Hindlimb muscle (tissue), 1 donor: ENCODE measurements at places on chromosomes 5 and 9.
A peak's percentile ranks its signal among the peaks of the same experiment; 100 is the strongest.

- DNase-seq, result no peak
Measured at GRCh38 chr9:13568841-13569601, 289.5 kb upstream of the MPDZ start.

DNA sequence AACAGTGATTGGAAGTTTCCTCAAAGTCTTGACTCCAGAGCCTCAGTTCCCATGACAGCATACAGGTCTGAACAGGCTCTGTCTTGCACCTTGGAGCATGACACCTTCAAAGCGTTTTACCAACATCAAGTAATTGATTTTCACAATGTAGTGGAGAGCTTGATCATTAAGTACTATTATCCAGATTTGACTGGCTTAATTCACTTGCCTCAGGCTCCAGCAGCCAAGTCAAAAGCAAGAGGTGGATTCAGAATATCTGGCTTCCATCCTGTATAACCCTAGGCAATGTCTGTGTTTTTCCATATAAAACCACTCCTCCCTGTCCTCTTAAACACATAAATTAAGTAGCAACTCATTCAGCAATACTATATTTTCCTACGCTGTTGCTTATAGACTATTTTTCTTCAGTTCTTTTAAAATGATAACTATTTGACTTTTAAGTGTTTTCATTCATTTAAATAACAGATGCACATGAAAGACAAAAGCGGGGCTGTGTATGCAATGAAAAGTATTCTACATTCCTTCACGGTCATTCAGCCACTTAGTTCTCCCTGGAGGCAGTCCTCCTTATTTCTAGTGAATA lies 150.8 kb upstream of the RANBP3L start:
- peak; percentile 26 for DNase-seq

GRCh38 chr9:88653911-88654310 lies 118.9 kb downstream of the NXNL2 start:
- DNase-seq, result no peak

DNA sequence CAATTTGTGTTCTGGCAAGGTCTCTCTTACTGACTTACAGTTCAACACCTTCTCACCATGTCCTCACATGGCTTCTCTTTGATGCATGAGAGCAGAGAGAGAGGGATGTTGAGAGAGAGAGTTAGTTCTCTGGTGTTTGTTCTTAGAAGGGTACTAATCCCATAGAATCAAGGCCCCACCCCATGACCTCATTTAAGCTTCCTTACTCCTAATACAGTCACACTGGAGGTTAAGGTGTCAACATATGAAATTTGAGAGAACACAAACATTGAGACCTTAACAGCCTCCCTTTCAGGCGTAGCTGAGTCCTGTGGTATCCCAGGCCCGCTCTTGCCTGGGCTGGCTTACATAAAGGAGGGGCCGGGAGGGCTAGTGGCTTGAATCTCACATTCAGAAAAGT lies 10.6 kb upstream of the SEMA6A start:
- no peak for DNase-seq

- no peak for DNase-seq
Measured at GRCh38 chr5:72922422-72922821, 33.4 kb upstream of the FCHO2 start.

DNA sequence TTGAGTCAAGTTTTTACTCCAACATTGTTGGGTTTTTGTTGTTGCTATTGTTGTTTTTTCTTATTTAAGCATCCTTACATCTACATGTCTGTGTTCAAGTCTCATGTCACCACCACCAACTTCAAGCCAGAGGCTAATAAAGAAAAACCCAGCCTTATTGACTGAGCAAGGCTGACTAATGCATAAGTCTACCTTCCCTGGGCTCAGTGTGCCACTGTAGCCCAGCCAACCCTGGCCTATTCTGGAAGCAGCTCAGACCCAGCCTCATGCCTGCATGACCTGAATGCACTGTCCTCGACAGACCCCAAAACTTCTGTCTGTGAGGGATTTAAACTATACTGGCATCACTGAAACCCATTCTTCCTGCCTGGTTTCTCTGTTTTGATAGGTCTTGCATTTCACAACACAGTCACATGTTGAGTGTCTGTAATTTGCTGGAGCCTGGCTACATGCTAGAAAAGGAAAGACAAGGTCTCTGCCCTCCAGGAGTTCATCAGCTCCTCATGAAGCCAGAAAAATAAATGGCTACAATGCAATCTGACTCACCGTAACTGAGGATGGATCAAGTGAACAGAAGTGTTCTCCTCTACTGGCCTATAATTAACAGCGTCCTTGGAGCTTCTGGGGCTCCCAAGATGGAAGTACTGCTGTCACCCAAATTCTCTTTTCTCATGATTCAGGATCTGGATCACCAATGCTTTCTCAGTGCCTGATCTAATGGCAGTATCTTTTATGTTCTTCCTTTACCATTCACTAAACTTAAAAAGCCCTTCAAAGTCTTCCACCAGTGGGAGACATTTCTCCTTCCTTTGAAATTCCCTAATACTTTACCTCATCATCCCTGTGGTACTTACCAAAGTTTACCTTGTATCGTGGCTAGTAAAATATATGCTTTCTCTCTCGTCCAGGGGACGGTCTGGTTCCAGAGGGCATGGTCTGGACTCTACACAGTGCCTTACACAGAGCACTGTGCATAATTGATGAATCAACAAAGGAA lies 103.9 kb upstream of the IFNE start:
- no peak for DNase-seq

- no peak for DNase-seq
Measured at GRCh38 chr5:77751328-77752023, 24.7 kb downstream of the TBCA start.

DNA sequence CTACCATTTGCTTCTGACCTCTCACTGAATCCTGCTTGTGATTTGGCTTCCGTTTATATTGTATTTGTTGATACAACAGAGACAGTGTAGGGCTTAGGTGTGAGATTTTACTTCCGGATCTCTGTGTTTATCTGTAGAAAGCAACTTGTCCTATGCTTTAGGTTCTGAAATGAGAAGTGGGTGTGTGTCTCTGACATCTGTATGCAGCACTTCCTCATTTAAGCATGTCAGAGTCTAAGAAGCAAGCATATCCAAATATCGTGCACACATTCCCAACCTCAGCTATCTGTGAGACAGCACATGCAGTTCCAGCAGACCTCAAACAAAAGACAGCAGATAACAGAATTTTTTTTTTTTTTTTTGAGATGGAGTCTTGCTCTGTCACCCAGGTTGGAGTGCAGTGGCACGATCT lies 16.3 kb downstream of the KLF9 start:
- DNase-seq, result no peak

- no peak for DNase-seq
Measured at GRCh38 chr5:17396247-17396646, 101.8 kb upstream of the TAF11L2 start.

GRCh38 chr5:104080646-104081175 lies 518.1 kb upstream of the NUDT12 start:
- no peak for DNase-seq

DNA sequence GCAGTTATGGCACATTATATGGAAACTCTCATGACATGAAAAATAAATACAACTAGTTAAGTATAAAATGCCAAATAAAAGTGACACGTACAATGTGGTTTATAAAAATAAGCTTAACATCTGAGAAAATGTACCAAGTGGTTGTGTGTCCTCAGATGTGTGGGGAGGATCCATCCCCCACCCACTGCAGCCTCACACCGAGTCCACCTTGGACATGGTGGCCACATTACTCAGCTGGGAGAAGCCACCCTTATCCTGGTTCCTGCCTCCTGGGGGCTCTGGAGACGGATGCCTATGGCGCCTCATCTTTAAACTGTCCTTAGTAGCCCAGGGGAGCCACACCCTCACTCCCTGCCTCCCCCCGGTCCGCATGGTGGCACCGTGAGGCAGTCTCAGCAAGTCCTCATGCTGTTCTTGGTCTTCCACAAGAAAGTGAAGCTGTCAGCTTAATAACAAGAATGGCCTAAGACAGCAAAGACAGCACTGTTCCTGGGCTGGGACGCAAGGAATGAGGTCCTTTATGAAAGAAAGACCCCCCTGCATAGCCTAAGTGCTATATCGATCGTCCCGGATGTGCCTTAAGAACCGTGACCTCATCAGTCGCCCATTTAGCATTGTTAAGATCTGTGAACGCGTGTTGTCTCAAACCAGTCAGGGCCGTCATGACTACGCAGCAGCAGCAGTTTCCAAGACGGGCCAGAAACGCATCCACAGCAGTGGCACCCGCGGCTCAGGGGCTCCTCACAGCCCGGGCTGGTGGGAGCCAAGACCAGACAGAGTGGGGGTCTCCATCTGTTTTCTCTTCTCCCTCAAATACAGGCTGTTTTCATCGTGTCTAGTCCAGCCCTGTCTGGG lies 56.4 kb downstream of the IPPK start:
- DNase-seq, result no peak

DNA sequence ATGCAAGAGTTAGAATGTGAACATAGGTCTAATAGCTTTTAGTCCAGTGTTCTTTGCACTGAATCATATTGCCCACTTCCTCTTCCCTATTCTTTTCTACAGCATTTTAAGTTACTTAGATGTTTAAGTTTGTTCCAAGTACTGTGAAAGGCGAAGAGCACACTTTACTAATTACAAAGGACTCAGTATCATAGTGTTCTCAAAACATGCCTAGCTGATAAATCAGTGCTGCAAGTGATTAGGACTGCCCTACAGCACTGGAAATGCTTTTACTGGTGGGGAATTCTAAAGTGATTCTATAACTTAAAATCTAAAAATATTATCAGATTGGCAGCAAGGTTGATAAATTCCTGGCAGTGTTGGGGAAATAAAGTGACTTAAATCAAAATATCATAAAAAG lies 177.9 kb upstream of the KCNN2 start:
- no peak for DNase-seq

DNA sequence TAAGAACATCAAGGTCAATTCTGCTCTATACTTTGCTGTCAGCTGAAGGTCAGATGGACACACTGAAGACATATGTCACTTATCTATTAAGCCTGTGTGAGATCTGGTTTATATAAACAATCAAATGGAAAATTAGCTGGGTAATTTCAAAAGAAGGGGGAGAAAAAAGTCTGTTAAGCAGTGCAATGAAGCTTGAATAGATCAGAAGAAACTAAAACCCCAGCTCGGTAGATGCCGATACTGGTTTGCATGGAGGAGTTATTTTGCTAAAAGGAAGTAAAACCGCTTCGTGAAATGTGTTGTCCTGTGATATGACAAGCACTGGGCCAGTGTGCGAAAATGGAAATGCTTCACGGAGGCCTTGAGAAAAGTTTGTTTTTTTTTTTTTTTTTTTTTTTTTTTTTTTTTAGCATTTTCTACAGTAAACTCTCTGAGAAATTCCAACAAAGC lies 148.8 kb downstream of the MEF2C start:
- DNase-seq, result no peak

GRCh38 chr9:2655411-2655901 lies 33.9 kb downstream of the VLDLR start:
- no peak for DNase-seq

- DNase-seq, result no peak
Measured at GRCh38 chr5:142716963-142717362, 31.1 kb upstream of the FGF1 start.

DNA sequence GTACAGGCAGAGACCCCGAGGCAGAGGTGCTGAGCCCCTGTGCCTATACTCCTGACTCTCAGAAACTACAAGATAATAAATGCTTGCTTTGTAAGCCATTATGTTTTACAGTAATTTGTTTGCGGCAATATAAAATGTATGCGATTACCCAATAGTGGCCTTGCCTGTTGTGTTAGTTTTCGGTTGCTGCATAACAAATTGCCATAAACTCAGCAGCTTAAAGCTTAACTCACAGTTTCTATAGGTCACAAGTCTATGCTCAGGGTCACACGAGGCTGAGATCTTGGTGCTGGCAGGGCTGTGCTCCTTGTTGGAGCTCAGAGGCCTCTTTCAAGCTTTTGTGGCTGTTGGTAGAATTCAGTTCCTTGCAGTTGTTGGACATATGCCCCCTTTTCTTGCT lies 114.8 kb downstream of the COL23A1 start:
- no peak for DNase-seq

GRCh38 chr5:177116631-177117373 lies 16.8 kb upstream of the NSD1 start:
- peak; percentile 86 for DNase-seq

DNA sequence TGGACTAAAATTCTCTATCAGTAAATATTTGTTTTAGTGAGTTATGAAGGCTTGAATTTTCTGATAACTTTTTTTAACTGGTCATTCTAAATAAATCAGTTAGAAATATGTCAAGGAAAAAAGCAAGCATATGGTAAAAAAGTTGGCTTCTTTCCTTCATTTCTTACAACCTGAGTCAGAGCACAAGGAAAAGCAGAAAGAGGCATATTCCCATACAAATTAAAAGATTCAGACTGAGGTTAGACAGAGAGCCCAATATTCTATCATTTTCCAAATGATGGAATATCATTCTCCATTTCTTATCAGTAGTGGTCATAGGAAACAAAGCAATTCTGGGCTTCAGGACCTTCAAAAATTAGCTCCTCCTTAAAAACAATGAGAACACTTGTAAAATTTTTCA lies 732.1 kb downstream of the MAT2B start:
- DNase-seq, result no peak

DNA sequence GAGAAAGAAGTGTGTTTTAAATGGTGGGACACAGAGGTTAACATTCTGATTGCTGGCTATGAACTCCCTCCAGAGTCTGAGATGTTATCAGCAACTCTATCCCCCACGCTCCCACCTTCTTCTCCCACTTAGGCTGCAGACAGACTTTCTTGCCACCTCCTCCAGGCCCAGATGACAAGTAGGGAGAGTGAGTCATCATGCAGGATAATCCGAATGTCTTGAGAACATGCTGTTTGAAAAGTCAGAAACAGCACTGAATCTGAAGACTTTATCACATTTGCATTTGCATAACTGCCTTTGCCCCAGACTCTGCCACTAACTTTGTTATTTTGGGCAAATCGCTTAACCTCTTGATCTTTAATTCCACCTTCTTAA lies 139.8 kb downstream of the ESM1 start:
- DNase-seq, result no peak

DNA sequence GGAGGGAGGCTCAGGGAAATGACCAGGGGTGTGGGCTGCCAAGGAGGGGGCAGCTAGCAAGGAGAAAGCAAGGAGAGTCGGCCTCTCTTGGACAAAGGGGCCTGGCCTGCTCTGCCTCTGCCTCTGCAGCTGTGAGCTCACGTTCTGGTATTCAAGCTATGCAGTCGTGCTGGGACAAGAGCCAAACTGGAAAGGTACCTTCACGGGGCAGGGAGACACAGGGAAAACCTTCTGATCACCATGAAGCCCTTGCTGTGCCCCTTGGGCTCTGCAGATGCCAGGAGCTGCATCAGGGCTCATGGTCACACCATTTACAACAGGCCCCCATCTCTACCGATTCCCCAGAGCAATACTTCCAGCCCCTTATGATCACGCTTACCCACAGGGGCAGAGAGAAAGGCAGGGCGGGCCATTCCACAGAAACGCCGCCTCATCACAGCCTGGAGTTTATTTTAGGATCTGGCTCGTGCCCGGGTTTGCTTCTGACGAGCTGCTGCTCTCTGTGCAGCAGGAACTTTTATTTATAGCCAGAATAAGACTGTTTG lies 63.2 kb downstream of the PRRT1B start:
- DNase-seq, result peak; percentile 83

DNA sequence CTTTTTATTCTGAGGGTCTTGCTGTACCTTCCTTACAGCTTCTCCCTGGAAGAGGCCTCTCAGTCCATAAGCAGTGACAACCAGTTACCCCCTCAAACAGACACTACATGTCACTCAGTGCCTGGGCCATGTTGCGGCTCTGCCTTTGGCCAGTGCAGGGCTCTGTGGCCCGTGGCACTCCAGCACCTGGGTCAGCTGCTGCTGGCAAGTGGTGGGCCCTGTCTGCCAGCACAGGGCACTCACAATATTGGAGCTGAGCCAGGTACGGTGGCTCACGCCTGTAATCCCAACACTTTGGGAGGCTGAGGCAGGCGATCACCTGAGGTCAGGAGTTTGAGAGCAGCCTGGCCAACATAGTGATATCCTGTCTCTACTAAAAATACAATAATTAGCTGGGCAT lies 24.2 kb downstream of the DAP start:
- no peak for DNase-seq

- DNase-seq, result no peak
Measured at GRCh38 chr9:102551346-102551745, 443.8 kb upstream of the CYLC2 start.
